ENCODE measurements at places on chromosomes 4 and X.

GRCh38 chr4:152936446-152937335 is 568 bp downstream of the FHDC1 start:
- peak; percentile 82 for DNase-seq

DNA sequence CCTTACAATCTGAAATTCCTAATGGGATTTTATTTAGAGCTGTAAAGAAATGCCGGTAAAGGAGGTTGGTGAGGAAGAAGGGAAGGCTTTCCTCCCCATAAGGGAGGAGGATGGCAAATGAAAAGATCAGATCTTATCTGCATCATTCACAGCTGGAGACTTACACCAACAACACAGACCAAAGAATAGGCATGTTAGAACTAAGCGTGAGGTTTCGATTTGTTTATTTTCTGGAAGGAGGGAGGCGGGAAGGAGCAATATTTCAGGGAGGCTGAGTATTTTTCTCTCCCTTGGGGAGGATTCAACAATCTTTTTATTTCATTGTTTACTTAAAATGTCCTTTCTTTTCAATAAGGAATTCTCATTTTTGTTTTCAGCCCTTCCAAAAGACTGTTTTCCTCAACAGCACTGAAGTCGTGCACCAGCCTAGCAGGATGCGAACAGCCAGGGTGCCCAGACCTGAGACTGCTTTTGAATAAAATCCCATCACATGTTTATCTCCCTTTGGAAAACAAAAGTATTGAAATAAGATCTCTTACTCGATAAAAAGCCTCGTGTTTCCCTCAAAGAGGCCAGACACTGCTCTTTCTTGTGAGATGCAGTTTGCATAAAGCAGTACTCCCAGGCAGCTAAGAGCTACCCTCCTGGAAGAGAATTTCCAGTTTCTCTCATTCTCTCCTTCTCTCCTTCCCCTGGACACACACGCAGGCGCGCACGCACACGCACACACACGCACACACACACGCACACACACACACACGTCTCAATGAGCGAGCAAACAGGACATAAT is 236.1 kb downstream of the MGST2 start:
- DNase-seq = no peak

DNA sequence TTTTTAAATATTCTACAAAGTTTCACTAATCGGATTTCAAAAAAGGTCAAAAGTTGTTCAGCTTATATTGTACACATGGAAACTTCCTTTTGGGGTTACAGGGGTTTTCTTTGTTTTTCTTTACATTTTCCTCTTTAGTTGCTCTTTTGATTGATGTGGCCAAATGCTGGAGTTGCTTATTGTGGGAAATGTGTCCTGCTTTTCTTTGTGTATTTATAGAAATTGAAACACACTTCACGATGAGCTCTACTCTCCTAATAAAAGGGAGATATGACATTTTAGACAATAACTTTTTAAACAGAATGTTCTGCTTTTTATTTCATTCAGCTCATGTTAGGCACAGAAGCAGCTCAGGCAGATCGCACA is 50.7 kb upstream of the SPRY1 start:
- DNase-seq = no peak

DNA sequence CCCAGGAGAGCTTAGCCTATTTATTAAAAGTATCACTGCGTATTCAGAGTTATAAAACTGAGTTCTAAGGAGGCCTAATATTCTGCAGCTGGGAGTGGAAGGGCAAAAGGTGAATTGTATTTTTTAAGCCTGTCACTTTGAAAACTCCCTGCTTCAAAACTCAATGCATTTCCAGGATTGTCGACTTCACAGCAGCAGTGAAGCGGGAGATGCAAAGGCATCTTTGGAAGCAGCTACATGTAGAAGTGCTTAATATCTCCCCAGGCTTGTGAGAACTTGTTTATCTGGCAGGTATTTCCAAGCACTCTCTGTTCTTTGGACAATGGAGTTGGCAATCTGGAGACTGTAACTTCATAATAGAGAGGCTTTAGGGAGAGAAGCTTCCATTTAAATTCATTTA is 717.5 kb upstream of the SLIT2 start:
- DNase-seq = no peak

DNA sequence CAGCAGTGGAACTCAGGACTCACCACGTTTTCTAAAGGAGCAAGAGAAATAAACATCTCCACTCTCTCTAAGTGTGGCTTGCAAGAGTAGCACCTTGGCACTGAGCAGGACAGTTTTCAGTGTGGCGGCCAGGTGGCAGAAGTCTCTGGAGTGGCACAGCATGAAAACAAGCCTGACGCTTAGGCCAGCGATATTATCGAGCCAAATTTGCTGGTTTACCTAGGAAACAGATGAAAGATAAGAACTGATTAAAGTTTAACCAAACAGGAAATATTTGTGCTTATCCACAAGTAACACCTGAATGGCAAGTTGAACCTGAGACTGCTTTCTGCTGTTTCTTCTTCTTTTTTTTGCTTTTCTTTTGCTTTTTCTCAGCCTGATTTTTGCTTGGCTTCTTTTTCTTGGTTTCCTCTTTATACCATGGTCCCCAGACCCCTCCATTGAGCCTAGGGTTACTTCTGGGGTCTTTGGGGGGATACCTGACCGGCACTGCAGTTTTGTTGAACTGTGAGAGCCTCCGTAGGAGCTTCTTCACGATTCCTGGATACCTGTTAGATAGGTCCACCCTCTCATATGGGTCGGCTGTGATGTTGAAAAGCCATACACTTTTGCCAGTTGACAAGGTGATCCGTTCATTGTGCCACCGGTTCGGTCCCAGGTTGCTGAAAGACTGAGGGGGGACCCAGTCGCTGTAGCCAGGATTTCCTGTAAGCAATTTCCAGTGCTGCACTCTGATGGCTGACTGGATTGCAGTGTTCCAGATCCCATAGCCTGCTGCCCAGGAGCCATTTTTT is 77.3 kb downstream of the ARSJ start:
- DNase-seq = no peak

DNA sequence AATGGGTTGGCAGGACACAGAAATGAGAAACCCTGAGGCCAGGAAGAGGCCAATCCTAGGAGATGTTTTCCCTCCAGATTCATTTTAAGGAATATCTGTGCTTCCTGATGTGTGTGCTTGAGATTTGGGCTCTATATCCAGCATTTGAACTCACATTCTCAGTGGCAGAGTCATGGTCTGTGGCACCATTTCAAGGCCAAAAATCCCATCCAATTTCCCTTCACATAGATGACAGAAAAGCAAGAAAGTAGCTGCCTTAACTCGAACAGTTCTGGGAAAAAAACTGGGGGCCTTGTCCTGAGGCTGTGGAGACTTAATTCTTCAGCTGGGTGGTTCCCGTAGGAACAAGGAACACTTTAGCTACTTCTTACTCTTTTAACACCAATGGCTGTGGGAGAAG is 27.4 kb downstream of the TAF7L start:
- DNase-seq = no peak

GRCh38 chr4:71375494-71375893 is 36.7 kb downstream of the SLC4A4 start:
- DNase-seq = no peak

DNA sequence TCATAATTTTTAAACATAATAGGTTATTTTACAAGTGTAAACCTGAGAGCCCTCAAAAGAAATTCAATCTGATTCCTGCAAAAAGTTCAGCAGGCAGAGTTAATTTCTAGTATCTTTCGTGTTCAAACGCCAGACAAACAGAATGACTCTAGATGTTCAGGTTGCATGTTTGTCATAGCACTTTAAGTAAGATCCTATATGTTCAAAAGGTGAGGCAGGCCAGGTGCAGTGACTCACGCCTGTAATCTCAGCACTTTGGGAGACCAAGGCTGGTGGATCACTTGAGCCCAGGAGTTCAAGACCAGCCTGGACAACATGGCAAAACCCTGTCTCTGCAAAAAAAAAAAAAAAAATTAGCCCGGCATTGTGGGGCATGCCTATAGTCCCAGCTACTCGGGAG is 1.1 kb upstream of the RASSF6 start:
- DNase-seq = no peak

- no peak for DNase-seq
Observed at GRCh38 chr4:108042927-108043326, 53.2 kb downstream of the HADH start.

DNA sequence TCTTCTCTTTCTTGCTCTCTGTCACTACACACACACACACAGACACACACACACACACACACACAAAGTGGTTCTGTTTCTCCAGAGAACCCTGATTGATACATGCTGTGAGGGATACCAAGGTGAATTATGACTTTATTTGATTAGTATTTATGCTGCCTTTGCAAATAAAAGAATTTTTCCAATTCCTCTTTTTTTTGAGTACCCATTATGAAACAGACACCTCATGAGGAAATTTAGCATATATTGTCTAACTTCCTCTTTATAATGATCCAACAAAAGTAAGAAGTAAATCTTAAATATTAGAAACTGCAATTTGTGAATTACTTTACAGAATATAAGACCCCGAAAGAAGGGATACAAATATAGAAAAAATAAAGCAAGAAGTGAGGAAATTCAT is 14.3 kb upstream of the RAB28 start:
- DNase-seq = no peak

DNA sequence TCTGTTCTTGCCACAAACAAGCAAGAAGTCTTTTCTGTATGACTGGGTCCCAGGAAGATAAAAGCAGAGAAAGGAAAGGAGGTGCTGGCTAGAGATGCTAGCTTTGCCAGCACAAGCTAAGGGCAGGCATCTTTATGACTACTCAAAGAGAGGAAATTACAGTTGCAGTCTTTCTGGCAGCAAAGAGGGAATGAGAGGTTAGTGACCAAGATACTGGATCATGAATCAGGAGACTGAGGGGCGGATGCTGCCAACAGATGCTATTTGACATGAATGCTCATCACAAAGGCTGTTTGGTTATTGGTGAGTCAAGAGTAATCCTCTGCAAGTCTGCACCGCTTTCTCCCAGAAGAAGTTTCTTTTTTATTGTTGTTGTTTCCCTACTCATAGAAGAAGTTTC is 5.5 kb upstream of the XIAP start:
- no peak for DNase-seq

DNA sequence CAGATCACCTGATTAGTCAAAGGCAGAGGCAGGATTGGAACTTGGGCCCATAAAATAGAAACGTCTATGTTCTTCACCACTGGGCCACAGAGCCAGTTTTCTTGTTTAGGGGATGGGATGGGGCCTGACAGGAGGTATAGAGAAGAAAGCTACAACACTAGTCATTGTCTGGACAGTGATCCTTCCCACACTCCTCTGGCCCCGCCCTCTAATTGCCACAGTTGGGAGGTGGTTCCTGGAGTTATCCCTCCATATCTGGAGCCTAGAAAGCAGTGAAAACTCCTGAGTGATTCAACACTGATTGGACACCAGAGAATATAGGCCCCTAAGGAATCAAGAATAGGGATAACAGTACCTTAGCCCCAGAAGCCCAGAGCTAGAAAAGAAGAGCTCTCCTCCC is 22.9 kb downstream of the RASL11B start:
- no peak for DNase-seq

DNA sequence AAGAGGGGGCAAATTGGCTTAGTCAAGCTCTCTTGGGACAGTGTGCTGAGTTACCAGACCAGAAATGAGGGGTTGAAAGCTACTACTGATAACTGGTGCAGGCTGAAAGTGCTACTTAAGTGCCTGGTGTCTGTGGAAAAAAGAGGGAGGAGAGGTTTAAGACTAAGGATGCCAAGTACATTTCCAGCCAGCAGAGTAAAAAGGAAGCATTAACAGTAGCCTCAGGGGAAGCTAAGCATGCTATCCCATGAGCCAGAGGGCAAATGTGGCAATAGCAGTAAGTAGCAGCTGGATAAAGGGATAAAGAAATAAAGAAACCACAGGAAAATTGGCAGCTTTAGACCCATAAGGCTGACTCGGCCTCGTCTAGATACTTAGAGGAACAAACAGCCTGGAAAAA is 196.3 kb upstream of the MAB21L2 start:
- DNase-seq = peak; percentile 9

- DNase-seq = no peak
Observed at GRCh38 chr4:14348506-14348905, 653.8 kb upstream of the CPEB2 start.

DNA sequence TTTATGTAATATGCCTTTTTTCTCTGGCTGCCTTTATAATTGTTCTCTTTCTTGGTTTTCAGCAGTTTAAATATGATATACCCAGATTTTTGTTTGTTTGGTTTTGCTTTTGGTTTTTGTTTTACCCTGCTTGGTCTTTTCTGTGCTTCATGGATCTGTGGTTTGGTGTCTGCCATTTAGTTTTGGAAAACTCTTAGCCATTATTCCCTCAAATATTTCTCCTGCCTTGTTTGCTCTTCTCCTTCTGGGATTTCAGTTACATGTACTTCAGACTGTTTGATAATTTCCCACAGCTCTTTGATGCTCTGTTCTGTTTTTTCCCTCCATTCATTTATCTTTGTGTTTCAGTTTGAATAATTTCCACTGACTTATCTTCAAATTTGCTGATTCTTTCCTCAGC is 223.1 kb upstream of the BCOR start:
- no peak for DNase-seq

GRCh38 chr4:61531188-61531587 is 331.1 kb downstream of the ADGRL3 start:
- no peak for DNase-seq

DNA sequence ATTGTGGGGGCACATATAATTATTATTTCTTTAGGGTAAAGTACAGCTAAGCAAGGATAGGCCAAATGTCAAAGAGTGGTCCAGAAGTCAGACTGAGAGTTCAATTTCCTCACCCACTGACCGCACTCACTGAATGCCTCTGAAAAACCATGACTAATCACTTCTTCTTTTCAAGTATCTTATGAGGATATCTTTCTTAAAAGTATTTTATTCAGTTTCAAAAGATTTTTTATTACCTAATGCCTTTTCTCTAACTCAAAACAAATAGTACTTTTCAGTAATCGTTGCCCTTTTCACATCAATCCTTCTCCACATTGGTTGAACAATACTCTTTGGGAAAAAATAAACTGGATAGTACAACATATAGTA is 61.7 kb upstream of the CAMK2D start:
- no peak for DNase-seq

DNA sequence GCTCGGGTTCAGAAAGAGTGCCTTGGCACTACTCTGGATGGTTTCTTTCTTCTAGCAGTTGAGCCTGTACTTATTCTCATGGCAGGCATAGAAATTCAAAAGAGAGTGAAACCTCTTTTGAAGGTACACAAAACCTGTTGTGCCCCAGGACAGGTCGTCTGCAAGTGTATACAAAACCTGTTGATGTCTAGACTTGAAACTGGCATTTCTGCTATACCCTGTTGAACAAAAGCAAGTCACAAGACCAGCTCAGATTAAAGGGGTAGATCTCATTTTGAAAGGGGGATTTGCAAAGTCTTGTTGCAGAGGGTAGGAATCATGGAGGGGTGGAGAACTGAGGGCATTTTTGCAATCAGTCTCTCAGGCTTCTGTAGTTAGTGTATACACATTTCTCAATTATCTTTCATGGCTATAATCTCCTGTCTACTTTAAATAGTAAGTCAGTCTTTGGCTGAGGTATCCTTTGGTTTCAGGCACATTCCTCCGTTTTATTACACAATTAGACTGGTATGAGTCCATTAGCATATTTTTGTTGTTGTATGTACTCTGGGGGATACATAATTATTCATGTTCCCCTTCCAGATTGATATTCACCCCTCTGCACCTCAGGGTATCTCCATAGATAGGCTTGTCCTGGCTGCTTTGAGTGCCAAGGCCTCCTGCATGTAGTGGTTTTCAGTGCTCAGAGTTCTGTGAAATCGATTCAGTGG is 251.4 kb downstream of the DTHD1 start:
- no peak for DNase-seq

GRCh38 chrX:7214251-7214650 is 66.3 kb upstream of the PUDP start:
- no peak for DNase-seq
